ENCODE measurements at places on chromosomes 13 and 19.

- DNase-seq, result no peak
Observed at GRCh38 chr13:73421310-73421912, 362.6 kb downstream of the KLF5 start.

- DNase-seq, result no peak
Observed at GRCh38 chr13:34030782-34031181, 212.8 kb downstream of the RFC3 start.

- no peak for DNase-seq
Observed at GRCh38 chr19:8515317-8515716, 1.4 kb upstream of the ZNF414 start.

GRCh38 chr19:33465371-33465770 lies 56.2 kb downstream of the PEPD start:
- DNase-seq, result no peak

GRCh38 chr19:34330116-34330515 lies 34.9 kb upstream of the GPI start:
- DNase-seq, result no peak
